ENCODE measurements at places on chromosomes 7 and 10.
A peak's percentile ranks its signal among the peaks of the same experiment; 100 is the strongest.

- DNase-seq: no peak
Observed at GRCh38 chr10:70907637-70908405, 19.5 kb upstream of the PCBD1 start.

- no peak for DNase-seq
Observed at GRCh38 chr10:125076891-125077541, 83.3 kb downstream of the CTBP2 start.

GRCh38 chr10:100506596-100507356 is 12.9 kb downstream of the SEC31B start:
- no peak for DNase-seq

DNA sequence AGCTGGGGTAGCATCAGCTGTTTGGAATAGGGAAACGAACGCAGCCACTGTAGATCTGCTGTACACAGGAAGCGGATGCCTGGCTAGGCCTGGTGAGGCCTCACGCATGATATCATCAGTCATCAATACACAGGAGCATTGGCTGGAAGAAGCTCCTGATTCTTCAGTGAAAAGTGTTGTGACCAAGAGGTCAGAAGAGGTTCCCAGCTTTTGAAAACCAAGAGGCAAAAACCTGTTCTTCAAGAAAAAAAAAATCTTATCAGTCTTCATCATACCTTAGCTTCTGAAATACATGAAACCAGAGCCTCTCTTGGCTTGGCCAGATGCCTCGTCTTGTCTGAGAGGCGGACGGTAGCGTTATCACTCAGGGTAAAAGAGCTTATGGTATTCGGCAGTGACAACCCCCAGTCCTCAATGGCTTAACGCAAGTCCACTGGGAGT is 139.3 kb upstream of the TCF7L2 start:
- no peak for DNase-seq

DNA sequence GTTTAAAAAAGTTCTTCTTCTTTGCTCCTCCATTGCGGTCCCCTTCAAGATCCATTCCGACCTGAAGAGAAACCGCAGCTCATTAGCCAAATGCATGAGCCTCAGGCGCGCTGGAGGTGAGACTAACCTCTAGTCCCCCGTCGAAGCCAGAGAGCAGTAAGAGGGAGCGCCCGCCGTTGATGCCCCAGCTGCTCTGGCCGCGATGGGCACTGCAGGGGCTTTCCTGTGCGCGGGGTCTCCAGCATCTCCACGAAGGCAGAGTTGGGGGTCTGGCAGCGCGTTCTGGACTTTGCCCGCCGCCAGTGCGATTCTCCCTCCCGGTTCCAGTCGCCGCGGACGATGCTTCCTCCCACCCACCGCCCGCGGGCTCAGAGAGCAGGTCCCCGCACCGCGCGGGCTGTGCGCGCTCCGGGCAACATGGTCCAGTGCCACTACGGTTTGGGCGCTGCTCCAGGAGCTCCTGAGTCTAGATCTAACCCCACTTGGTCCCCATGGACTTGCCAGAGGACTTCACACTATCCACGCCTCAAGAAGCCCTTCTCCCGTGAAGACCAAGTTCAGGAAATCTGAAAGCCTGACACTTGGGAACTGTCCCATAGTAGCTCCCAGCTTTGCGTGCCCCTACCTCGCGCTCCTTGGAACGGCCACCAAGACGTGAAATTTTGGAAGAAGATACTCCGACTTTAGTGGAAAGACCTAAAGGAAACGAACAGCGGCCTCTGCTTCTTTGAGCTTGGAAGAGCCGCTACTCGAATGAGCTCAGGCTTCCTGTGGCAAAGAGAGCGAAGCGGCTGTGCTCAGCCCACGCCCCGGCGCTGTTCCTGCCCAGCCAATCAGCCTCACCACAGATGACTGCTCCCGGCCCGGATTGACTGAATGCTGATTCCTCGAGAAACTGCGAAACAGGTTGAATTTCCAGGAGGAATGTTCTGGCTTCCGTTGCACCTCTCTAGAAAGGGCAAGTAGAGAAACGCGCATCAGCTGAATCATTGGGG is at the start of gene ABCB1:
TSS of gene ABCB1 (minus strand) at position 755 of the 995 bp plus-strand sequence. CDS start at position 55, 700 bp downstream.
- peak; percentile 2 for DNase-seq

GRCh38 chr7:29314148-29314547 is 119.6 kb downstream of the CHN2 start:
- DNase-seq: no peak

- no peak for DNase-seq
Observed at GRCh38 chr10:126893841-126894240, 11.4 kb upstream of the DOCK1 start.

- peak; percentile 54 for DNase-seq
Observed at GRCh38 chr7:37287131-37287855, 161.4 kb downstream of the ELMO1 start.

DNA sequence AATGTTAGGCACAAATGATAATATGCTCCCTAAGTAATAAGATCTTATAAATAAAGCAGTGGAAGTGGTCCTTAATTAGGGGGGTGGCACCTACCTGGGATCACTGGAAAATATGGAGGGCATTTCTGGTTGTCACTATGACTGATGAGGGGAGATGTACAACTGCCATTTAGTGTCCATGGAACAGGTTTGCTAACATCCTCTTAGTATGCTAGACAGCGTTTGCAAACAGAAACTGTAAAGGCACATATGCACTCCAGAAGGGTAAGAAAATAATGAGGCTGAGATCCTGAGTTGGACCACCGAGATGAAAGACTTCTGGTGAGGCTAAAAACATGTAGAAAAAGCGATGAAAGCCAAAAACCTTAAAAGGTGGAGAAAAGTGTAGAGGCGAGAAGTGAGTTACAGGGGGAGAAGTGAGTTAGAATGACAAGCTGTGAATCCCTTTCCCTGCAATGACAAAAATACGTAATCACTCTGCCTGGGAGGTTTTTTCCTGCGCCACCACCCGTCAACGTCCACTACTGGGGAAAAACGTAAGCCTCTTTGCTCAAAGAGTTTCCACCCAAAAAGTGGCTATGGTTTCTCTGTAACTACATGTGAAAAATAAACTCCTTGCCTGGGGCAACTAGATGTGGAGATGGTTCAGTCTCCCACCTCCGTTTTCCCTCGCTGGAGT is 767 bp downstream of the KRIT1 start:
- DNase-seq: no peak

GRCh38 chr7:32761451-32762205 is 129.9 kb downstream of the KBTBD2 start:
- DNase-seq: no peak

GRCh38 chr10:107028236-107028635 is 136.3 kb downstream of the SORCS1 start:
- no peak for DNase-seq

DNA sequence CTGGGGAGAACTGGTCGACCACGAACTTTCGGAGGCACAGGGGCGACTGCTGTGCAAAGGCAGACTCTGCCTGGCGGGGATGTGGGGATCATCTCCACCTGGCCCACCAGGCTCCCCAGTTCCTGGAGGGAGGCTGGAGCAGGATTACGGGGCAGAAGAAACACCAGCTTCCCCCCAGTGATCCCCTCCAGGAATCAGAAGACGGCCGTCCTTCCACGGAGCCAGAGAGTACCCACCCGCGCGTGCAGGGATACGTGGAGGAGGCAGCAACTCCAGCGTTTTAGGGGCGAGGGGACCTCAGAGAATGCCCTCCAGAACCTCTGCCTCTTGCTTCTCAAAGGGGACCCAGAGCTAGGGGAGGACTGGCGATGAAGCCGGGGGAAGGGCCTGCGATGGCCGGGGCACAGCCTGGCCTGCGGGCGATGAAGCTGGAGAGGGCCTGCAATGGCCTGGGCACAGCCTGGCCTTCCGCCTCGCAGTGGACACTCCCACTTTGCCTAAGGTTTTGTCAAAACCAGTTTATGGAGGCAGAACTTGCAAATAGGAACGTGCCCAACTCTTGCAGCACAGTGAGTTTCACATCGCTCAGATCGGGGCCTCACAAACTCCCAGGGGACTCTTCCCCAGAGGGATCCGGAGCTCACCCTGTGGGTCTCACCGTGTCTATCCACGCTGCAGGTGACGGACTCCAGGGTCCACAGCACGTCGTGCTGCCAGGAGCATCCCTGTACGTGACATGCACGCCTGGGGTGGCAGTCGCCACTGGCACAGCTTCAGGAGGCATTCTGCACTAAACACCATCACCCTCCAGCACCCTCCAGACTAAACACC is 77.9 kb upstream of the PDGFA start:
- no peak for DNase-seq

DNA sequence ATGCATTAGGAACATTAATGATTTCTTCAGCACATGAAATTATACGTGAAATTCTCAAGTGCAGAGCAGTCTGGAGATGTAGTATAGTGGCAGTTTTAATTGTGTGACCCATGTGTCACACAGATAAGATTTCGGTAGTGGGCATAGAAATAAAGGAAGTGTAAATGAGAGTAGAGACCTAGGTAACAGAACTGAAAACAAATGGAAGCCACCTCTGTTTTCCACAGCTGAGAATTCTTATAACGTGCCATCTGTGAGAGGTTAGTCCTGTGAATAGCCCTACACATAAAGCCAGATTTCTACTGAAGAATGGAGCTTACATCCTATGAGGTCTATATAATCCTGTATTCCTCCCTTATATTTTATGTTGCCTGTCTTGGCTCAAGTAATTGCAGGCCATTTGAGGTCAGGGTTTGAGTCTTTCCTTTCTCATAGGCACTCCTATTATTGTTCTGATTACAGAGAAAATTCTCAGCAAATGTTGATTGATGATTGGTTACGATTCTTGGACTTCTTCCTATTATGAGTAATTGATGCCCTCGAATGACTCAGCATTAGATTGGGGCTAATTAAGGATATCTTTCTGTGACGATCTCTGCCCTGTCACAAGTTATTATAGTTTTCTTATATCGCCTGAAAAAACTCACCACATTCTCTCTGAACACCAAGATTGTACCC is 258.2 kb downstream of the KIF20B start:
- no peak for DNase-seq

Measured in NCI-H1092 (cell line).